ENCODE measurements at places on chromosomes 6 and 20.

DNA sequence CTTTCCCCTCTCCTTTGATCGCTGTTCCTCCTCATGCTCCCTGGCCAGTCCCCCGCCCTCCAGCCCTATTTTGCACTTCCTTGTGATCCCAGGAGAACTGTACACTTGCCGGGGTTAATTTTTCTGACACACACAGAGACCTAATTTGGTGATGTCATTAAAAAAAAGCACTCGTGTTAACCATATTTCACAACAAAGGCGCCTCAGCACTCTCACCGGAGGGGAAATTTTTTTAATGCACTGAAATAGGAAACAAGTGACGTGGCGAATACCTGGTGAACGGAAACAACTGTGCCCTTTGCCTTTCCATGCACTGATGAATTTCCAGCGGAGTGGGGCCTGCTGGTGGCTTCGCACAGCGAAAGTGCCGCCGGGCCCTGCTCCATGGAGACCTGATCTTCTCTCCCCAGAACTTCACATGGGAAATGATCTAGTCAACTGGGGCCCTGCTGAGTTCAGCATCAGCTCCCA, 53.9 kb upstream of the TAGAP start:
- DNase-seq: no peak

GRCh38 chr20:43726811-43727338, at the start of gene GTSF1L:
Gene GTSF1L (minus strand): TSS chr20:43727002. CDS start chr20:43726694, 308 bp downstream.
- no peak for DNase-seq

- no peak for DNase-seq
Measured at GRCh38 chr20:23060629-23061028, 11.2 kb upstream of the THBD start.

GRCh38 chr20:24820345-24820744, 128.7 kb upstream of the CST7 start:
- no peak for DNase-seq

GRCh38 chr6:34506718-34507117, 40.8 kb downstream of the PACSIN1 start:
- no peak for DNase-seq

DNA sequence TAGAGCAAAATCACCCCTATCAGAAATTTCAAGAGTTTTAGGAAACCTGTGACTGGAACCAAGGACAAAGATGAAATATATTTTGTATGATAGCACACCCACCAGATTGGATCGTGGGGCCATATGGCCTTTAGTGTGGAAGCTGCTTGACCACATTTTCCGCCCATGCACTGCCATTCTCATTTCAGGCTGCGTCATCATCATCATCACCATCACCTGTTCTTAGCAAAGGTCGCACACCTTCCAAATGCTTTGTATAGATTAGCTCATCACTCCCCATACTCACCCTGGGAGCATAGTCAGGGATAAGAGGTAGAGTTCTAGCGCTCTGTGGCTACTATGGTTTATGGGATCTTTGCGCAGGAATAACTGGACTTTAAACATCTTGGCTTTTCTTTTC, 185.7 kb downstream of the MTHFD1L start:
- no peak for DNase-seq

DNA sequence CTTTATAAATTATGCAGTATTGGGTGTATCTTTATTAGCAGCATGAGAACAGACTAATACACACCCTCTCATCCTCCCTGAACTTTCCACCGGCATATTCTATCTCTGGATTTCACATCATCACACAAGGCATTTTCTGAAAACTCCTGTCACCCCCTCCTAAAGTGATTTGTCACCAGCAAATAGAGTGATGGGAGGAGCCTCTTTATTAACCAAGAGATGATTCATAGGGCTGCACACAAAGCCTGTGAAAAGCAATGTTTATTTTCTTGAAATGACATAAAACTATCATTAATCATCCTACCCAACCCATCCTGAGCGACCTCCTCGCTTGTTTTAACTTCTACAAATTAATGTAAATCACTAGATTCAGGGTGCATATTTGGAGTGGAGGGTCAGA, 394.7 kb upstream of the SULF2 start:
- no peak for DNase-seq

DNA sequence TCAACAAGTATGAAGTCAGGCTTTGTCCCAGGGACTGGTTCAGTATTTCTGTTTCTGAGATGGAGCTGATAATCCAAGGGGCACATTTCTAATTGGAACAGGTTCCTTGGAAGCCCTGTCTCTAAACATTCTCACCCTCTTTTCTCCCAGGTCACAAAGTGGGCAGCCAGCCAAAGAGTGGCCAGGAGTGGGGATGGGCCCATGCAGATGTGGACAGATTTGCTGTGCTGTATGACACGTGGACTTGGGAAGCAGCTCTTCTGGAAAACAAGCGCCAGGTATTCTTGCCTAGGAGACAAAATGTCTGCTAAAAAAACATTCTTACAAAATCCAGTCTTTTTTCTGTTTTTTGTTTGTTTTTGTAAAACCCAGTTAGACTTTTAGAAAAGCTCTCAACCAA, 140.2 kb downstream of the CD164 start:
- DNase-seq: no peak

- DNase-seq: no peak
Measured at GRCh38 chr20:25125636-25126035, 43.7 kb upstream of the VSX1 start.

DNA sequence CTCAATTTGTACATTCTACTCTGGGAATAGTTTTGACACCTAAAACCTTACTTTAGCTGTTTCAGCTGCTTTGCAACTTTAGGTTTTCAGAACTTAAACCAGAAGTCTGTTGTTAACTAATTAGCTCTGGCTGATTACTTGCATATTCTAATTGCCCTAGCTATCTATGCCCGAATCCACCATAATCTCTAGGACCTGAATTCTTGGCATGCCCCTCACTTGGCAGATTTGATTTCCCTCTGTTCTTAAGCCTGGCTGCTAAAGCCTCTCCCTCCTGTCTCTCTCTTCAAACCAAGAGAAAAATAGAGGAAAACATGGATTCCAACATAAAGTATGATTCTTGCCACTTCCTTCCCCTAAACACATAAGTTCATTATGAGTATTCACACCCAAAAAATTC, 35.0 kb upstream of the LIN28B start:
- no peak for DNase-seq

GRCh38 chr6:49541210-49541724, 9.2 kb upstream of the C6orf141 start:
- no peak for DNase-seq

DNA sequence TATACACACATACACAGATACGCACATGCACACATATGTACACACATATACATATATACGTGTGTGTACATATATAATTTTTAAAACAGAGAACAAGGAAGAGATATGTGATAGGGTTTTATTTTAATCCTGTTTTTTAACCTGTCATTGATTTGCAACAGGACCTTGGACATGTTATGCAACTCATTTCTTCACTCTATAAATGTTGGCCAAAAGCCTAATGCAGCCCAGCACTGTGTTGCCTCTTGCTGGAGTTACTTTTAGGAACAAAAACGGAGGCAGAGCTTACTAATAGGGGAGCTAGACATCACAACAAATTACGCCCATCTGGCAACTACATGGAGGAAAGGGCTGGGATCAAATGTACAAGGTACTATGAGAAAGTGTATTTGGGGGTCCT, 179.9 kb upstream of the TAB2 start:
- DNase-seq: no peak

- DNase-seq: no peak
Measured at GRCh38 chr6:16639684-16640480, 121.4 kb downstream of the ATXN1 start.
